ENCODE measurements at places on chromosomes 5 and 9.

DNA sequence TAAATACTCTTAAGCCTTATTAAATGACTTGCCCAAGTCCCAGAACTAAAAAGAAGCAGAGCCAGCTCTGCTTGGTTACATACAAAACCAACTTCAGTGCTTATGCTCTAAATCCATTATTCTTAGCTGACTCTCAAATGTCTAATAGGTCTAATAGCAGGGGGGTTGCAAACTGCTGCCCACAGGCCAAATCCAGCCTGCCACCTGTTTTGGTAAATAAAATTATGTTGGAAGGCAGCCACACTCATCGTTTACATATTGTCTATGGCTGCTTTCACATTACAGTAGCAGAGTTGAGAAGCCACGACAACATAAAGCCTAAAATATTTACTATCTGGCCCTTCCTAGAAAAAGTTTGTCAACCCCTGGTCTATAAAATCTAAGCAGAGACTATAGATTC is 69.0 kb downstream of the KLHL3 start:
- no peak for DNase-seq

DNA sequence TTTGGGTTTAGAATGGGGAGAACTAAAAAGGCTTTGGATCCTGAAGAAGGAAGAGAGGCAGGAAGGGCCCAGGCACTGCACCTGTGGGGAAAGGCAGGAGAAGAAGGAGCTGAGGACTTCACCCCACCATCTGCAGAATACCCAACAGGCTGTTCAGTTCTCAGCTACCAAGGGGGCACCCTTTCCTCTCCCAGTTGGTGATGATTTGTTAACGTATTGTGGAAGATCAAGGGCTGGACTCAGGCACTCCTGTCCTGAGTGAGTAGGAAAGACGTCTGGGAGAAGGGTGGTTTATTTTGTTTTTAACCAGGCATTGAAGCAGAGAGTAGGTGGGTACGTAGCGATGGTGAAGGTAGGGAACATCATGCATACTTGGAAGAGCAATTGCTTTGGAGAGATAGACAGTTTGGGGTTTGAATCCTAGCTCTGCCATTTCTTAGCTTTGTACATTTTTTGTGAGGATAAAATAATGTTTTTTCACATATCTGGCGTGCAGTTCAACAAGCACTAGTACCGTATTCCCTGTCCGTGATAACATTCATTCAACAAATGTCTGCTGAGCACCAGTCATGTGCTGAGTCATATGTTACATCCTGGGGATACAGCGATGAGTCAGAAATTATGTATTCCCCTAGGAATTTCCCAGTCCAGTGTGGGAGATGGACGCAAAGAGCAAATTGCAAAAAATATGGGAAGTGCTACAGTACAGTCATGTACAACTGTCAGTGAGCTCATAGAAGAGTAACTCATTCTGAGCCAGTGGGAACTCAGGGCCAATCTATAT is 2.1 kb downstream of the MSANTD3 start:
- DNase-seq = peak; percentile 97

DNA sequence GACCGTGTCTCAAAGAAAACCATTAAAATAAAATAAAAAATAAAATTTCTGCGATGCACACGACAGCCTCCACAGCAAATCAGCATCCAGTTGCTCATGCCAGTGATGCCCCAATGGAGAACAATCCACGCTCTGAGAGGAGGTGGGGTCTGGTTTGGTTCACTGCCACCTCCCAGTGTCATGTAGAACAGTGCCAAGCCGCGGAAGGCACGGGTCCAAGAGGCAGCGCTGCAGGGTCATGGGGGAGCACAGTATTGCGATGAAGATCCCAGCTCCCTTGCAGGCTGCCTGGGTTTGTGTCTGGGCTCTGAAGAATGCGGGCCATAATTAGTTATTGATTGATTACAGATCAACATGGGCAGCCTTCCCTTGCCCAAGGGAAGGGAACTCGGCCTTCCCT is 6.1 kb upstream of the CACFD1 start:
- no peak for DNase-seq

- no peak for DNase-seq
Measured at GRCh38 chr5:74579215-74579614, 61.3 kb downstream of the ENC1 start.

All from HFF-Myc (cell line).